Natural killer cell treated with Interleukin-12 subunit alpha and Interleukin-12 subunit beta and Interleukin-15 and Interleukin-18, amount 100 ng/mL, for 72 hours (primary cell): ENCODE measurements at places on chromosomes 3 and 15.
A peak's percentile ranks its signal among the peaks of the same experiment; 100 is the strongest.

GRCh38 chr3:194312186-194312742, 38.9 kb downstream of the CPN2 start:
- no peak for DNase-seq

GRCh38 chr3:187169231-187169960, 27.9 kb upstream of the RTP1 start:
- DNase-seq = no peak

DNA sequence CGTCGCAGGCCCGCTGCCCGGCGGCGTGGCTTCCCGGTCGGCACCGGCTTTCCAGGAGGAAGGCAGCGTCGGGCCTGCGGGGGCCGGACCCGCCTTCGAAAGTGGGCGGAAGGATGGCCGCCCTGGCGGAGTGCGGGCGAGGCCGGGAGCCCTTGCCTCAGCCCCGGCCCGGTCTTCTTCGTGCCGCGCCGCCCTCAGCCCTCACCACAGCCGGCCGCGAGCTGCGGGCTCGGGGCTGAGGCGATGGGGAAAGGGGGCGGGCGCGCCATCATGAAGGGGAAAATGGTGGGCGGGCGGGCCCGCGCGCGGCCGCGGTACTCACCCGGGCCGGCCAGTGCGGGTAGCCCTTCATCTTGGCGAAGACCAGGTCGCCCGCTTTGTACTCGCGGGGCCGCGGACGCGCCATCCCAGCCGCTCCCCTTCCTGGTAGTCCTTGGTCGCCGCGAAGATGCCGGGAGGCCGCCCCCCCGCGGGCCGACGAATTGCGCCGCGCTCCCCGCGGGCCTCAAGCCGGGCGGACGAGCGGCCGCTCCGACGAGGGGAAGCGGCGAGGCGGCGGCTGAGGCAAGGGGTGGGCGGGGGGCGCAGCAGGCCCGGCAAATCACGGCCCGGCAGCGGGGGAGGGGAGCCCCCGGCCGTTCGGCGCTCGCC, 489 bp downstream of the HDGFL3 start:
- peak; percentile 70 for DNase-seq

- DNase-seq = no peak
Measured at GRCh38 chr3:172329070-172329469, 119.2 kb downstream of the GHSR start.

DNA sequence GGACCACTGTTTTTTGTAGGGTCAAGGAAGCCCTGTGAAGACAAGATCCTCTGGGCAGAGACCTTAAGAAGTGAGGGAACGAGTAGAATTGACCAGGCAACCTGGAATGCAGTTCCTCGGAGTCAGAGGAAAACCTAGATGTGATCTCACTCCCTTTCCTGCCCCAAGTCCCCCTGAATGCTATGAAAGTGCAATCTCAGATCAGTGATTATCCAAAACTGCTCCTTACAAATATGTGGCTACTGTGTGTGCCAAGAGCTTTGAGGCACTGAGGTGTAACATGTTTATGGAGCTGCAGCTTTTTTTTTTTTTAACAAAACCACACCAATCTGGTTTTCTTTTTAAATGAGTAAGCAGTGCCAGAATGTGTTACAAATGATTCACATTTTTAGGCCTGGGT, 35.8 kb downstream of the THSD4 start:
- DNase-seq = no peak

DNA sequence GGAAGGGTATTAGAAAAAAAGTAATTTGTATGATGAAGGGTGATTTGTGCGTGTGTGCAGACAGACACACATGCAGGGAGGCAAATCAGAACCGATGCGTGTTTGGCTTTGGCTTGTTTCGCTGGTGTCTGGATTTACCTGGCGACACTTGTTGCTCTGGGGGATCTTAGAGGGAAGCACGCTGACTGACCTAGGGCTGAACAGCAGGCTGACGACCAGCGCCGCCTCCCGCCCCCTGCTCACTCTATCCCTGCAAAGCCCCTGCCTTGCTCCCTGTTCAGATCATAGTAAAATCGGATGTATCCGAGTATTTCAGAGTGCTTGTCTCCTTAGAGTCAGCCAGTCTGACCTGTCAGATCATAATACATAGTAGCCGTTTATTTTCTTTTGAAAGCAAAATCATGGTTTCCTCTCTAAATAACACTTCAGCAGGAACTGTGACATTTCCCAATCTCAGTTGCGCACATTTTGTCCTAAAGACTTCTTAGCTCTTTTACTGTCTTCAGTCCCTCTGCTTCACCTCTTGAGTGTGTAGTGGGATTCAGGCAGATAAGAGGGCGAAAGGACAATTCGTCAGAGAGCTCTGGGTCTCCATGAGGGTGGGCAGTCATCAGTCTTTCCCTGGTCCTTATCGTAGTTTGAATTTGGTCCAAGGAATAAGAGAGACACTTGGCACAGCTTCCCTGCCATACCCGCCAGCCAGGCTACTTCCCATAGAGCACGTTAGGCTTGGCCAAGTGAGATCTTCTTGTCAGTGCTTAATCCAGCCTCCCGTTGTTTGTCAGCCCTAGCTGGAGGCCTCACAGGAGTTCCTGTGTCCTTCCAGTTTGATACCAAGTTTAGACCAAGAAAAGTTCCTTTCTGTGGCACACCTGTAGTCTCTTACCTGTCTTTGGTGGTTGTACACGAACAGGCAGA, 97.4 kb downstream of the PGPEP1L start:
- DNase-seq = no peak

DNA sequence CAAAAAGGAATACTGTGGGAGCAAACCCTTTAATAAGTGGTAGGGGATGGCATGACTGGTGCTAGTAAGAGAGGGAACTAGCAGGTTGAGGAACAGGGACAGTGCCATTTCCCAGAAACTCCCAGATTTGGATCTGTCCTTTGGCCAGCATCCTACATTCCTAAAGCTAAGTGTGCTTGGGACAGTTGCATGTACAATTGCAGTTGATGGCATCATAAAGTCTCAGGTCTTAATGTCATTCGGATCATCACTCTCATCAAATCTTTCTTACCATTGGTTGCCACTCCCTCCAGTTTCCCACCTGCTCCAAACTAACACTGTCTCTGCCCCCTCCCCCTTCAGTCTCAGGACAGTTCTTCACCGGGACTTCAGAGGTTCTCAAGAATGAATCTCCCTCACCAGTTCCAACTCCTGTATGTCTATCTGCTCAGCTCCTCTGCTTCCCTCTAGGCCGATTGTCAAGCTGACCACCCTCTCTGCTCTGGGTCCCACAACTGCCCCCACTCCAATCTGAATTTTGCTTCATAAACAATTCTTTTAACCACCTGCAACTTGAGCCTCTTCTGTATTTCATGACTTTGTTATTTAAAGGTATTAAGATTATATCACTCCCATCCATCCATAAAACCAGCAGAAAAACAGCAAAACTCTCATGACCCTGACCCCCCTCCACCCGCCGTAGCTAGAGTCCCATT, 260.8 kb downstream of the CGGBP1 start:
- DNase-seq = no peak

GRCh38 chr3:36957862-36958686, 13.2 kb upstream of the TRANK1 start:
- DNase-seq = no peak

- DNase-seq = no peak
Measured at GRCh38 chr3:63047068-63047467, 171.9 kb upstream of the CADPS start.

- DNase-seq = no peak
Measured at GRCh38 chr3:55516392-55517030, 29.4 kb upstream of the WNT5A start.

GRCh38 chr15:45650889-45651525, 16.2 kb downstream of the SQOR start:
- DNase-seq = no peak

DNA sequence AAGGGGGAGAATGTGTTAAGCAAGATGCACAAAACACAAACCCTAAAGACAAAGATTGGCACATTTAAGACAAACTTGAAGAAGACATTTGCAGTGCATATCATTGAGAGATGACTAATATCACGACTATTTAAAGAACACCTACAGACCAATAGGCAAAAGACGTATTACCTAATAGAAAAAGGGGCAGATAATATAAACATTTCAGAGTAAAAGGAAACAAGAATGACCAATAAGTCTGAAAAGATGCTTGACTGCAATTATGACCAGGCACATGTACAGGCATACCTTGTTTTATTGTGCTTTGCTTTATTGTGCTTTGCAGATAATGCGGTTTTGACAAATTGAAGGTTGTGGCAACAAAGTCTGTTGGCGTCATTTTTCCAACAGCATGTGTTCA, 4.9 kb downstream of the HACD3 start:
- no peak for DNase-seq

GRCh38 chr15:48447058-48447457, 115.8 kb downstream of the DUT start:
- DNase-seq = no peak

GRCh38 chr3:165336786-165337185, 140.6 kb upstream of the SLITRK3 start:
- DNase-seq = no peak

- DNase-seq = no peak
Measured at GRCh38 chr3:6287088-6287875, 573.6 kb upstream of the GRM7 start.

- no peak for DNase-seq
Measured at GRCh38 chr3:54240-54639, 142.3 kb upstream of the CHL1 start.

GRCh38 chr3:150844484-150844883, 60.8 kb downstream of the MINDY4B start:
- no peak for DNase-seq

- no peak for DNase-seq
Measured at GRCh38 chr3:15342246-15342645, 9.9 kb upstream of the SH3BP5 start.

DNA sequence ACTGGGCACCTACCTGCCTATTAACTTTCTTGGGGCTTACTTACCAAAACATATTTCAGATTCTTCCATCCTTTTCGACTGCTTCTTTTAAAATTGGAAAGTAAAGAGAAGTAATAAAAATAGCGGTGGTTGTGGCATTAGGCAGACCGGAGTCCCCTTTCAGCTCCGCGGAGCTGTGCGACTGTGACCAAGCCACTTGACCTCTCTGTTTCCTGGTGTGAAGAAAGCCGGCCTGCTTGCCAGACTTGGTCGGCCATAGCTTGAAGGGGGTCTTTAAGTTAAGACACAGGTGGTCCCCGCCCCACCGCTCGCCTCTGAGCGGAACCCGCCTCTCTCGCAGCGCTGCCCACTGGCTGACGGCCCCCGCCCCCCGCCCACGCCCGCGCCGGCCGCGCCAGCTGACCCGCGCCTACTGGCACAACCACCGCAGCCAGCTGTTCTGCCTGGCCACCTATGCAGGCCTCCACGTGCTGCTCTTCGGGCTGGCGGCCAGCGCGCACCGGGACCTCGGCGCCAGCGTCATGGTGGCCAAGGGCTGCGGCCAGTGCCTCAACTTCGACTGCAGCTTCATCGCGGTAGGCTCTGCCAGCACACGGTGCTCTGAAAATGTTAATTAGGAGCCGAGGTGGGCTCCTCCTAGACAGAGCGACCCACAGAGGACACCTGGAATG, 18.3 kb downstream of the NOX5 start:
- no peak for DNase-seq

DNA sequence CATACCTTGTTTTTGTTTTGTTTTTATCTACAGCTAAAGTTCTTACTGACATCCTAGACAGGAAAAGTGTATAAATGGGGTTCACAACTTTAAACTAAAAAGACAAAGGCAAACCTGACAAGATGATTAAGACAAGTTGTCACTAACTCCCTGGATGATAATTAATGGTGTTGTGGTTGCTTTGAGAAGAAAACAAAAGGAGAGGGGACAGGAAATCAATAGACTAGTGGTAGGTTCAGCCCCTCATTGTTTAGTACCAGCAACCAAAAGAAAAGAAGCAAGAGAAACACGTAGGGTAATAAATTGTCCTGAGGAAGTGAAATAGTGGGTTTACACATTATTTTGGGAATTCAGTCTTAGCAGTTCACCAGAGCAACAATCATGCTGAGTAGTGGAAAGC, 78.8 kb downstream of the BFSP2 start:
- no peak for DNase-seq

DNA sequence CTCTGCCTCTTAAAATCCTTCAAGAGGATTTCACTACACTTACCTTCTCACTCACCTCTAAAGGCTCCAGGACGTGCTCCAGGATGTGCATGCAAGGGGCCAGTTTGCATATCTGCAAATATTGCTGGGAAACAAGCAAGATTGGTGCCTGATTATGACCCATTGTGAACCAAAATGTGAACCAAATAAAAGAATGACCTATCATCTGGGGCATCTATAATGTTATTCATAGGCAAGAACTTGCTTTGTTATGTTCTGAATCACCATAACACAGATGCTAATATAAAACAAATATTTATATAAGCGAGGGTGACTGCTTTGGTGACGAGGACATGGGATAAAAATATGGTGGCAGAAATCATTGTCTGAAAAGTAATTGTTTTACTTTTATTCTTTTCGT, 5.5 kb downstream of the IL12A start:
- no peak for DNase-seq

DNA sequence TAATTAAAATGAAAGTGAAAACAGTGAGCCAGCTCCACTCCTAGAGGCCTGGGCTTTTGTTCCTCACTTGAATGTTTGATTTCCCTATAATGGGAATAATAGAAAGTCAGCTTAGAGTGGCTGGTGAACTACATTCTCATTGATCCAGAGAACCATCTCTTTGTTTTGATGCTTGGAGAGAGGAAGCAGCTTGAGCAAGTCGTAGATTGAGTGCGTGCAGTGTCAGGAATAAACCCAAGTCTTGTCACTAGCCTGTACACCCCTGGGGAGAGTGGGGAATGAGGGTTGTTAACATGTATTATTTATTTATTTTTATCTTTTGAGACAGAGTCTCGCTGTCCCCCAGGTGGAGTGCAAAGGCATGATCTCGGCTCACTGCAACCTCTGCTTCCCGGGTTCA, 885 bp upstream of the LSG1 start:
- no peak for DNase-seq

GRCh38 chr15:93458597-93458996, 369.6 kb upstream of the RGMA start:
- DNase-seq = no peak

- no peak for DNase-seq
Measured at GRCh38 chr15:50061503-50061902, 57.5 kb downstream of the ATP8B4 start.

- DNase-seq = no peak
Measured at GRCh38 chr3:119783883-119784282, 2.0 kb downstream of the NR1I2 start.

- no peak for DNase-seq
Measured at GRCh38 chr3:38173834-38174418, 8.6 kb downstream of the OXSR1 start.

DNA sequence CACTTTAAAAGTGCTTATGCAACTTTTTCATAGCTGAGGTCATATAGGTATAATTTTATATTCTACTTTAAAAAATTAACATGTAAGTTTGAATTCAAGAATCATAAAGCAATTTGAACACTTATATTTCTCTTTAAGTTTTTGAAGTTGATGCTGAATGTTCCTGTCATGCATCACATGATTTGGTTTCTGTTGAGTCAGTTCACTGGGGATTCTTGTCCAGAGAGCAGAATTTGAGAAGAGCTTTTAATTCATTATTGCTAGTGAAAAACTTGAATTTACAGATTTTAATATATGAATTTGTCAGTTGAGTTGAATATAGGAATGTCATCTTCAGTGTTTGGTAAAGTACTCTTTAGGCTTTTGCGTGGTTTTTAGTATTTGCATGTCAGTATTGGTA, 7.9 kb downstream of the SLC25A26 start:
- no peak for DNase-seq

GRCh38 chr15:96972201-96972600, 641.7 kb downstream of the NR2F2 start:
- no peak for DNase-seq
